ENCODE measurements at places on chromosomes 1 and 21. TPM values are rescaled to one million over a fixed set of nuclear protein-coding genes. Genes with fewer than 3 reads are reported as not detected.

- no peak overlapping the region for H3K4me3 ChIP-seq
- no peaks in the 10 kb centered on the region for H3K36me3 ChIP-seq
- H3K4me1 ChIP-seq = no peaks in the 10 kb centered on the region
- no peaks in the 10 kb centered on the region for H3K27me3 ChIP-seq
- no peak for DNase-seq
Measured at GRCh38 chr1:43307458-43308158, 6.8 kb downstream of the TIE1 start.

GRCh38 chr1:63915121-63915520 lies 141.3 kb downstream of the ROR1 start:
- no peaks in the 10 kb centered on the region for H3K27me3 ChIP-seq
- no peak overlapping the region for H3K4me3 ChIP-seq
- H3K27ac ChIP-seq = no peak overlapping the region
- no peak for DNase-seq
- no peaks in the 10 kb centered on the region for H3K36me3 ChIP-seq

DNA sequence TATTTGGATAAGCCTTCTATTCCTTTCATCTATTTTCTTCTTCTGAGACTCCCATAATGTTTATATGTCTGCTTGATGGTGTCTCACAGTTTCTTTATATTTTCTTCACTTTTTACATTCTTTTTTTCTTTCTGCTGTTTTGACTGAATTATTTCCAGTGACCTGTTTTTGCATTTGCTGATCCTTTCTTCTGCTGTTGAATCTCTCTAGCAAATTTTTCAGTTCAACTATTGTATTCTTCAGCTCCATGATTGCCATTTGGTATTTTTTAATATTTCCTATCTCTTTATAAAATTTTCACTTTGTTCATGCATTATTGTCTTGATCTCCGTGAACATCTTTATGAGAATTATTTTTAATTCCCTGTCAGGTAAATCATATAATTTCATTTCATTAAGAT lies 122.3 kb upstream of the ST6GALNAC5 start:
- no peak overlapping the region for H3K27ac ChIP-seq
- no peaks in the 10 kb centered on the region for H3K36me3 ChIP-seq
- no peaks in the 10 kb centered on the region for H3K27me3 ChIP-seq
- no peak for DNase-seq
- no peaks in the 10 kb centered on the region for H3K4me1 ChIP-seq

SPTA1 gene
- total RNA-seq = 4.6 TPM

- peak overlapping the region; percentile 84 for H3K27ac ChIP-seq
- no peaks in the 10 kb centered on the region for H3K36me3 ChIP-seq
- DNase-seq = peak; percentile 46
- H3K27me3 ChIP-seq = no peaks in the 10 kb centered on the region
- H3K4me3 ChIP-seq = no peak overlapping the region
Measured at GRCh38 chr1:12177999-12178441, 11.2 kb downstream of the TNFRSF1B start.

- no peak overlapping the region for H3K4me3 ChIP-seq
- peaks cover 21% of the 10 kb centered on the region for H3K4me1 ChIP-seq
- no peaks in the 10 kb centered on the region for H3K36me3 ChIP-seq
- no peak for DNase-seq
- no peak overlapping the region for H3K27ac ChIP-seq
Measured at GRCh38 chr1:67723620-67724019, 38.6 kb downstream of the GADD45A start.

- peak; percentile 62 for DNase-seq
- H3K4me1 ChIP-seq = peaks cover 10% of the 10 kb centered on the region
- H3K27ac ChIP-seq = peak overlapping the region; percentile 3
- H3K36me3 ChIP-seq = no peaks in the 10 kb centered on the region
Measured at GRCh38 chr1:20732071-20732587, 374 bp downstream of the SH2D5 start.

MROH9 gene
- total RNA-seq = 0.05 TPM

MIS18A gene
- total RNA-seq = 16.5 TPM

DNA sequence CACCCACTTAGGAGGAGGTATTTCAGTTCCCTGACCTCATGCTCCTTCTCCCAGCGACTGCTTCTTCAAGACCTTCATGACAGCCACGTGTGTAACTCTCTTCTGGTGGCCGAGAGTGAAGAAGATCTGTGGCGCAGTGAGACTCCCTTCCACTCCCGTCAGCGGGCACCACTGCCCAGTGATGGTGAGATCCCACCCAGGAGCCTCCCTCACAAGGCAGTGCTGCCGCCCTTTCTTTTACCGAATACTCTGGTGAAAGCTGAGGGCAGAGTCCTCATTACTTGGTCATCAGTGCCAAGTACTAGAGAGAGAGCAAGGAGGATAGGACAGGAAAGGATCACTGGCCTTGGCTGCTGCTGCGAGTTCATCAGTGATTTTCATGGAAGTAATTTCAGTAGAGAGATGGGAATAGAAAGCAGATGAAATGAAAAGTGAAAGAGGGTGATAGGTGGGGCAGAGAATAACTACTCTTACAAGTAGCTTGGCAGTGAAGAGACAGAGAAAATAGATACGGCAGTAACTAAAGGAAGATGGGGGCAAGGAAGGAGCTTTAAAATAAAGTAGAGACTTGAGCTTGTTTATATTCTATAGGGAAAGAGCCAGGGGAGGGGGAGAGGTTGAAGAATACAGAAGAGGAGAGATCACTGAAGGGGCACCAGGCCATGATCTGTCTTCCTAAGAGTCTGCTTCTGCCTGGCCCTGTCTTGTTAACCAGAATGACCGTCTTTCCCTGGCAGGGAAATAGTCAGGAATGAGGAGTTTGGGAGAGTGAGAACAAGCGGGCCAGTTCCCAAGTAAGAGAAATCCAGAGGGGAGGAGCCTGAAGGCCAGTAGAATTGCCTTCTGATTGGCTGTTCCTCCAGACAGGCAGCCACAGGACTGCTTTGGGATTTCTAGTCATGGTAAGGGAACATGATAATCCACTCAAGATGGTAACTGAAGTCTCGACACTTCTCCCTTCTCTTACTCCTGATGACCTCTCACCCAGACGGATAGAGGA lies 18.3 kb downstream of the HYI start:
- no peak for DNase-seq
- no peak overlapping the region for H3K27ac ChIP-seq
- H3K27me3 ChIP-seq = no peaks in the 10 kb centered on the region
- no peak overlapping the region for H3K4me3 ChIP-seq
- H3K36me3 ChIP-seq = peaks cover 81% of the 10 kb centered on the region
- H3K4me1 ChIP-seq = no peaks in the 10 kb centered on the region

GRCh38 chr1:178945763-178946266 lies 74.9 kb upstream of the ANGPTL1 start:
- peaks cover 7% of the 10 kb centered on the region for H3K4me1 ChIP-seq
- H3K27ac ChIP-seq = no peak overlapping the region
- no peak overlapping the region for H3K4me3 ChIP-seq
- H3K36me3 ChIP-seq = no peaks in the 10 kb centered on the region

- no peak overlapping the region for H3K27ac ChIP-seq
- no peak for DNase-seq
- H3K4me1 ChIP-seq = peaks cover 9% of the 10 kb centered on the region
- H3K4me3 ChIP-seq = no peak overlapping the region
- H3K27me3 ChIP-seq = peaks cover 52% of the 10 kb centered on the region
Measured at GRCh38 chr1:230422221-230422981, 3.7 kb downstream of the PGBD5 start.
